GM12878 (cell line): ENCODE measurements at places on chromosomes 11 and 22. TPM values are rescaled to one million over a fixed set of nuclear protein-coding genes. Genes with fewer than 3 reads are reported as not detected.

ACTN3 gene
- polyA plus RNA-seq = 0.06 TPM in 1 of 2 replicates, not detected in the other

NPAT gene
- 18.7 and 20.9 TPM in 2 replicates for polyA plus RNA-seq

KCNJ5 gene
- 0.03 TPM in 1 of 2 replicates, not detected in the other for polyA plus RNA-seq

ASCL2 gene
- not detected in 2 replicates for polyA plus RNA-seq

HEPACAM gene
- polyA plus RNA-seq = not detected in 2 replicates

AKIP1 gene
- 37.7 and 38.0 TPM in 2 replicates for polyA plus RNA-seq

BEST1 gene
- 2.6 and 3.4 TPM in 2 replicates for polyA plus RNA-seq

FREY1 gene
- 0.28 TPM in 1 of 2 replicates, not detected in the other for polyA plus RNA-seq

HTR3B gene
- polyA plus RNA-seq = not detected in 2 replicates

SLC6A5 gene
- polyA plus RNA-seq = not detected in 2 replicates

TMEM126A gene
- 92.2 and 104 TPM in 2 replicates for polyA plus RNA-seq

DMC1 gene
- polyA plus RNA-seq = 3.7 and 5.3 TPM in 2 replicates

ZBTB16 gene
- polyA plus RNA-seq = not detected in 2 replicates
